Neural crest cell (in vitro differentiated cells): ENCODE measurements at places on chromosomes 2 and 18. TPM values are rescaled to one million over a fixed set of nuclear protein-coding genes. Genes with fewer than 3 reads are reported as not detected.

The TXNDC2 gene
- total RNA-seq = not detected in 2 replicates

The EML6 gene
- 7.4 and 8.1 TPM in 2 replicates for total RNA-seq

- DNase-seq = no peak
Observed at GRCh38 chr2:73614997-73615396, 27.2 kb downstream of the NAT8 start.

- DNase-seq = no peak
Observed at GRCh38 chr2:25340181-25340921, 1.4 kb downstream of the DNMT3A start.
